HTR-8/SVneo (cell line): ENCODE measurements at places on chromosomes 1 and 21.

DNA sequence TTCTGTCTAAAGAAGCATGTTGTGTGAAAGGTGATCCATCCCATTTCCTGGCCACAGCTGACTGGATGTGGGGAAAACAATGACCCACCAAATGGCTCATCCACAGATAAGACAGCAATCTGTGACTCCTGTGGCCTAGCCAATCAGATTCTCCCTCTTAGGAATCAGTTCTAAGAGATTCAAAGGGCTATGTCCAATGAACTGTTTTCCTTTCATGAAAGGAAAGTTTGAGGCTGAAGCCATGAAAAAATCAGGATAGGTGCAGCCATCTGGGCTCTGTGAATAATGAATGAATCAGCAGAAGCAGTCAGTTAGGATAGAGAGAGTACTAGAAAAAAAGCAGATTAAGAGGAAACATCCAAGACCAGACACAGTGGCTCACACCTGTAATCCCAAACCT is 164.7 kb downstream of the NRIP1 start:
- DNase-seq = peak; percentile 40

GRCh38 chr1:32817815-32818786 is 648 bp downstream of the S100PBP start:
- DNase-seq = peak; percentile 67

- DNase-seq = no peak
Observed at GRCh38 chr1:170164103-170164763, 18.5 kb downstream of the NTMT2 start.

- DNase-seq = no peak
Observed at GRCh38 chr1:27322569-27323240, 742 bp downstream of the TMEM222 start.

GRCh38 chr1:109977225-109977624 is 7.3 kb upstream of the AHCYL1 start:
- DNase-seq = no peak

DNA sequence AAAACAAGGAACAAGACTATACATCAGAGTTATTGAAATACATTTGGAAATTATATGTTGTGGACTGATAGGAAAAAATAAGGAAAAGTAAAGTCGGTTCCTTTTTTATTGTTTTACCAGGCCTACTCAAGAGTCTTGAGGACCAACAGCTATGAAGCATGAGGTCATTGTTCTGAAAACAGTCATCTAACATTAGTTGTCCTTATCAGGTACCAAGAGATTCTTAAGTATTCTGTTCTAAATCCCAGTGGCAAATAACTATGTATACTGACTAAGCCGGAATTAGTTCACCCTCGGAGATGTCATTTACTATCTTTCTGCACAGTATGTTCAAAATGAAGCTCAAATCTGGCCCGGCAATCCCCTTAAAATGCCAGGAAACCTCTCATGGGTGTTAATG is 585 bp downstream of the ADGRL4 start:
- DNase-seq = no peak

GRCh38 chr1:228073857-228074545 is 8.5 kb upstream of the ARF1 start:
- no peak for DNase-seq

GRCh38 chr1:156268336-156268735 is 14.3 kb downstream of the SMG5 start:
- DNase-seq = no peak

- no peak for DNase-seq
Observed at GRCh38 chr1:224168859-224169380, 14.1 kb upstream of the DEGS1 start.

GRCh38 chr1:9957726-9958125 is 14.5 kb downstream of the NMNAT1 start:
- no peak for DNase-seq

DNA sequence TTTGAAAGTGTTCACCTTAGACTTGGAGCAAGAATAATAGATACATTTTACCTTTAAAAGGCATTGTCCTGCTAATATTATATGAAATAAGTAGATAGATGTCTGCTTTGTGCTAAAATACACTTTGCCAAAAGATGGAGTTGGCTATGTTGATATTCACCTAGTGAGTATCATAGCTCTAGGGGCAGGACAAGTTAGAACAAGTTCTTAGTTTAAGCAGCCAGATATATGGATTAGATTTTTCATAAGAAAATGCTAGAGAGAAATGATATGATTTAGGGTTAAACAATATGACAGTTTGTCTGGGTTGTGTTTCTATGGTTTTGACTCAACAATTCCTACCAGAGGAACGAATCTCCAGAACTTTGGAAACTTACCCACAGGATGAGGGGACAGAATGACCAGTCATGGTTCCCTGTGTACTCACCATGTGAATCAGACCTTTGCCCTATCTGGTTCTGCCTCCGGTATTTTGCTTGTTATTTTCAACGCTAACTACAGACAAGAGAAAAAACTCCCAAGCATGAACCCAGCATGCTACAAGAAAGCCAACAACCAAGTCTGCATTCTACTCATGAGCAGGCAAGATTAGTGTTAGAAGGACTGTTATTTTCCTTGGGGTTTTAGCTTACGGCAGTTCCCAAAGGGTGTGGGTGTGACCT is 1.7 kb downstream of the F5 start:
- DNase-seq = no peak

GRCh38 chr1:180925471-180926051 is 12.9 kb downstream of the KIAA1614 start:
- no peak for DNase-seq

DNA sequence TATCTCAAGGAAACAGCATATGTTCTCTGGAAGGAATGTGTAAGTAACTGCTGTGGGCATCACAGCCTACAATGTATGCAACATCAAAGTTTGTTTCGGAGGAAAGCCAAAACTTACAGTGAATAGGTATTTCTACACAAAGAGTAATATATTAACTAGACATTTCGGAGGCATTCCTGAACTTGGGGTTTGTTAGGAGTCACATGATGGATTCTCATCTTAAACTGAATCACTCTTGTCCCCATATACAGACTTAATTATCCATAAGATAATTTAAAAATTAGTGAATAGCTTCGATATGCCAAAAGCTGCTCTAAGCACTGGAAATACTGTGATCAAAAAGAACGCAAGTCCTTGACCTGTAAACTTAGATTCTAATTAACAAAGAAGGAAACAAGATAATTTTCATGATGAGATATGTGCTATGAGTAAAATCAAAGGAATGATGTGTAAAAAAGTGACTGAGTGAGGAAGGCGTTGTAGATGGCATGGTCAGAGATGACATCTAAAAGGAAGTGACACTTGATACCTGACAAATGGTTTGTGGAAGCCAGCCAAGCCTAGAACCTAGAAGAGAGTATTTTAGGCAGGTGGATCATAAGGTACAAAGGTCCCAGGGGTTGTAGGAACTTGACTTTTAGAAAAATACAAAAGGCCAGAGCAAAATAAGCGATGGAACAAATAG is 273.1 kb downstream of the MRPL39 start:
- no peak for DNase-seq

- no peak for DNase-seq
Observed at GRCh38 chr1:154578058-154578418, 10.5 kb downstream of the CHRNB2 start.

- DNase-seq = no peak
Observed at GRCh38 chr21:41888749-41889376, 9.7 kb upstream of the PRDM15 start.

- no peak for DNase-seq
Observed at GRCh38 chr1:67726224-67726623, 41.2 kb downstream of the GADD45A start.

DNA sequence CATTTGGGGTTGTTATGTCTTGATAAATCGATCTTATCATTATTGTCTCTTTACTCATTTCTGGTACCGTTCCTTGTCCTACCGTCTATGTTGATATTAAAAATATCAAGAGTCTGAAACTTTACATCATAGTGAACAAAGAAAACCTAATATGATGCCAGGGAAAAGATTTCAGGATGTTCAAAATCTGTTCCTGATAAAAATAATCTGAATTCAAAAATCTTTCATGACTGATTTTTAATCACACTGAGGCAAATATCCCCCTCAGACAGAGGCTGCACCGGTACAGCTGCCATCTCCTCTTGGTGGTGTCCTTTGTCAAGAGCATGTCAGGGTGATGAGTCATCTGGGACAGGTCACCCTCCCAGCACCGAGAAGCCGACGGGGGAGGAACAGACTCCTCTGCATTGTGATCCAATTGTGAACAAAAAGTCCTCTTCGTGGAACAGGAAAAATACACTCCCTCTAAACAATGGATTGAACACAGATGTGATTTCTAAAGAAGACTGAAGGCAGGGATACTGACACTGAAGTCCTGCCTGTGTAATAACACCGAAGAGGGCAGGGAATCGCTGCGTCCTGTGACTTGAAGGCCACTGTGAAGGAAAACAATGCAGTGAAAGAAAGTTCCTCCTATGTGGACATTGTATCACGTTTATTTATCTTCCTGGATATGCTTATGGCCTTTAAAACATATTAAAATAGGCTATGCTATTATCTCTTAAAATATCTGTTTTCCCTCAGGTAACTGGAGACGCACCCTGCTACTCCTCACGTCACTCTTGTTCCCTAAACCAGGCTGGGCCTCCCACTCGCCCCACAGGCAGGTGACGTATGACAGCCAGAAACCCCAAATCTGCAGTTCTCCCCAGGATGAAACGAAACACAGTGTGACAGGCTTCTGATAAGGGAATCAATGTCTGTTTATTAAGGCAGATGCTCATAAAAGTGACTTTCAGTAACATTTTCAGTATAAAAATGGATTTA is 4.3 kb upstream of the SPATC1L start:
- DNase-seq = peak; percentile 75

DNA sequence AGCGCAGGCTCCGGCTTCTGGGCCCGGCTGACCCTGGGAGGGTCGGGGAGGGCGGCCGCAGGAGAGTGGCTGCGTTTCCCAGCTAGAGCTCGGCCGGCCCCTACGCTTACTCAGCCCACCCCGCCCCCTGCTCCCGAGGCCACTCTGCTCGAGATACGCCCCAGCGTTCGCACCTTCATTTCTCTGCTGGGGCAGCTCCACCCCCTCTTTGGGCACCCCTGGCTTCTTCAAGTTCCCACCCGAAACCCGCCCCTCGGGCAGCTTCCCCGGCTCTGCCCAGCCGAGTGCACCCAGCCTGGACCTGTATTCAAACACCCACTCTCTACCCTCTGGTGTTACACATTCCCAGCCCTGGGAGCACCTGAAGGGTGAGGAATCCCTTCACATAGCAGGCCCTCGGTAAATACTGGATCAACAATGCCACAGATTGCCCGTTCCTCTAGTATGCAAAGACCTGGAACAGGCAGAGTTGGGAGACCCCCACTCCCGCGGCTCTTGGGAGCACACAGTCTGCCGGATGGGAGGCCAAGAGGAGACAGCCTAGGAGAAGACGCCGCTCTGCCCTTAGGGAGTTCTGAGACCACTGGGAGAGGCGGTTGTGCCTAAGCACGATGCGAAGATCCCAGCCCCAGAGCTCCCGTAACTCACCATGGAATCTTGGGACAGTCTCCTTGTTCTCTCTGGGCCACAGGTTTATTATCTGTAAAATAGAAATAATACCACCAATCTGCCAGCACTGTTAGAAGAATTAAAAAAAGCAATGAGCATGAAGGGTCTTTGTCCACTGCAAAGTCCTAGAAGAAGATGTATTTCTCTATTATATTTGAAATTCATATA is 566 bp upstream of the PAQR7 start:
- no peak for DNase-seq

DNA sequence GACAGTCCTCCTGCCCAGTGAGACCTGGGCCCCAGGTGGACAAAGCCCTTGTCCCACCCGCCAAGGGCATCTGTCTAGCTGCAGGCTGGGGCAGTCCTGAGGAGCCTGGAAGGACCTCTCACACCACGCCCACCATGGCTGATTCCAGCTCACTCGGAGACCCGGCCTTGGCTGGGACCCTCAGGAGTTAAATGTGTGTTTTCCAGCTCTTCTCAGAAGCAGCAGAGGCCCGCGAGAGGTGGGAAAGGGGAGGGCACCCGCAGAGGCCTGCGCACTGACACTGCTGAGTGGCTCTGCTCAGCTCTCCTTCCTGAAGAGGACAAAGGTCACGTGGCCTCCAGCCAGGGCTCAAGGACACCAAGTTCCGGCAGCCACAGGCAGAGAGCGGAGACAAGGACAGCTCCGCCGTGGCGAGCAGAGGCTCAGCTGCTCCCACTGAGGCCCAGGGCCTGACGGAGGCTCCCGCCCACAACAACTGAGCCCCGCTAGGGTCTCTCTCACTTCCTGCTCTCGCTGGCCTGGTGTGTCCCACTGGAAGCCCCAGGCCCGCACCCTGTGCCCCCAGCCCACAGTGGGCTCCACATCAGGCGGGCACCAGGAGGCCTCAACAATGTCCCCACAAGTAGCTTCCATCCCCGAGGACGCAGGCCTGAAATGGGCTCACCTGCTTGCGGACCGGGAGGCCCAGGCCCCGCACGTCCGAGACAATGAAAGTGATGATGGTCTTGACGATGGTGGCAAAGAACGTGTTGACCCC is 16.9 kb downstream of the SLC19A1 start:
- DNase-seq = no peak

DNA sequence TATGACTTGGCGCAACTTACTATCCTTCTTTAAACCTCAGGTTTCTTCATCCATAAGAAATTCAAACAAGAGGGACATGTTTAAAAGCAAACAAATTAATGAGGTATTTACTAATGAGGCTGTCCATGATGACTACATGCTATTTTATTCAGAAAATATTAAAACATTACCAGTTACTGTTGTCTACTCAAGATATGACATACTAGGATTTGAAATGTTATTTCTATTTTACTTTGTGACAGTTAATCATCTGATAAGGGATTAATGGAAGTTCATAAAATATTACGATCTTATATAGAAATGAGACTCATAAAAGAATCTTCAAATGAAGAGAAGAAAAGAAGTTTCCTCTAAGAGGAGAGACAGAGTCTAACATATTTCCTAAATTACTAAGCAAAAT is 80.1 kb downstream of the SPATA6 start:
- DNase-seq = no peak

DNA sequence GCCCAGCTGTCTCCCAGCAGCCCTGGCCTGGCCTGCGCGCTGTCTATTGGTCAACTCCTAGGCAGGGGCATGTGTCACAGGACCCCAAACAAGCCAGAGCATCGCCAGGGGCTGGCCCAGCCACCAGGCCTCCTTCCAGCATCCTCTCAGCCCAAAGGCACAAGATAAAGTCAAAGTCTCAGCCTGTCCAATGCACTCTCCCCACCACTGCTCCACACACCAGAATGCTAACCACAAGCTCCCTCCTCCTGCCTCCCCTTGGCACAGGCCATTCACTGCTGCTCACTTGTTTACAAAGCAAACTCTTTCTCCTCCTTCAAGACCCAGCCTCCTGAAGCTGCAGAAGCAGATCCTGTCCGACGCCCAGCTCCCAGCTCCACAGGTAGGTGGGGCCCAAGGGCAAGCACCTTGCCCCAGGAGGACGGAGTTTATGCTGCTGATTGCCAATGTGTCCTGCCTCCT is 133.4 kb downstream of the DMRTB1 start:
- no peak for DNase-seq
